Stimulated activated CD4-positive, alpha-beta T cell treated with anti-CD3 and anti-CD28 coated beads, Interleukin-15, amount 100 ng/mL, for 1 hour (primary cell): ENCODE measurements at places on chromosomes 11 and 22.

- no peak for DNase-seq
Observed at GRCh38 chr11:31664954-31665353, 146.2 kb downstream of the PAX6 start.

DNA sequence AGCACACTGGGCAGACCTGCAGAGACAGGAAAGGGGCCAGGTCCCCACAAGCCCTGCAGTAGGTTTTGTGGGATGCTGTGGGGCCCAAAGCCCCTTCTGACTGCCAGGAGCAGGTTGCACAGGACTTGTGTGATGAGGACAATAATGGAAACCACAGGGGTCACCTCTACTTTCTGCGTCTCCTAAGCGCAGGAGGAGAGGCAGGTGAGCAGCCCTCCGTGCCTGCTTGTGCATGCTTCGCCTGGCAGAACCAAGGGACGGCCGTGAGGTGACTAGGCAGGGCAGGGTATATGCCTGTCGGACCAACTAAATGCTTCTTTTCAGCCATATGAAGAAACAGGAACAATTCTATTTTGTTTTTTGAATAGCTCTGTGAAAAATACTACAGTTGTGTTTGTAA is 77.9 kb upstream of the PITPNB start:
- no peak for DNase-seq

DNA sequence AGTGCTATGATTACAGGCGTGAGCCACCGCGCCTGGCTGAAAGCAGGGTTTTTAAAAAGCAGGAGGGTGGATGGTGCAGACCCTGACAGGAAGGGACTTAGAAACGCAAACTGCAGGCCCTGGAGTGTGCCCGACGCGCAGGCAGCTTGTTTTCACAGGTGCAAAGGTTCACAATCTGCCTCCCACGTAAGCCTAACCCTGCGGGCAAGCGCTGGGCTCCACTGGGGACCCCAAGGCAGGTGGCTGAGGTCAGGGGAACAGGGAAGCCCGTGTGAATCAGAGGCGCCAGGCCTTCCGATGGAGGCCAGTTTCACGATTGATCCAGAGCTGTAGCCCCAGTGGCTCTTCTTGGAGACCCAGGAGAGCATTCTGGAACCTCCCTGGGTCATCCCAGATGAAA is 256.3 kb downstream of the BRD1 start:
- DNase-seq = no peak

GRCh38 chr11:76861490-76861953 is 804 bp downstream of the ACER3 start:
- no peak for DNase-seq

GRCh38 chr11:83951521-83951920 is 665.4 kb upstream of the CCDC90B start:
- no peak for DNase-seq

DNA sequence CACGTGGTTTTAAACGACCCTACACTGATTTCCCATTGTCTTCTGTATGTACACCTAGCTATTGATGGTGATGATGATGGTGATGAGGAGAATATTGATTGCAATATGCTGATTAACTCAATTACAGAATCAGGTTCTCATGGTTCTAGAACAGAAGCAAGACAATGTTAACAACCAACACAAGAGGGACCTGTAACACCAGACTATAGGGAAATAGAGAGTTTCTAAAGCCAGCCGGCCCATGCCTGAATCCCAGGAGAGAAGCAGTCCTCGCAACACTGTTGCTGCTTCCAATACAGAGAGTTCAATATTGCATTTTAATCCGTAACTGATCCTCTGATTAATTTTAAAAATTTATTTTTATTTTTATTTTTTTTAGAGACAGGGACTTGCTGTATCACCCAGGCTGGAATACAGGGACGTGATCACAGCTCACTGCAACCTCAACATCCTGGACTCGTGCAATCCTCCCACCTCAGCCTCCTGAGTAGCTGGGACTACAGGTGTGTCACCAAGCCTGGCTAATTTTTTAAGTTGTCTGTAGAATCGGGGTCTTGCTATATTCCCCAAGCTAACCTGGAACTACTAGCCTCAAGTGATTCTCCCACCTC is 22.2 kb upstream of the UBASH3B start:
- no peak for DNase-seq
